Cardiac septum (tissue), 1 donor: ENCODE measurements at places on chromosomes 13 and 19. TPM values are rescaled to one million over a fixed set of nuclear protein-coding genes. Genes with fewer than 3 reads are reported as not detected.

Gene KLK3
- not detected for total RNA-seq

Gene IGFL3
- total RNA-seq = not detected

Gene WTIP
- 34.7 TPM for total RNA-seq

Gene FREM2
- total RNA-seq = 0.22 TPM

Gene ELSPBP1
- total RNA-seq = not detected

Gene CD22
- total RNA-seq = 0.70 TPM

Gene ZNF583
- total RNA-seq = 7.3 TPM
